Pancreas (tissue), 10 donors: ENCODE measurements at places on chromosomes 16 and 17.

- DNase-seq, result no peak
Observed at GRCh38 chr16:72013888-72014581, 5.5 kb downstream of the DHODH start.

DNA sequence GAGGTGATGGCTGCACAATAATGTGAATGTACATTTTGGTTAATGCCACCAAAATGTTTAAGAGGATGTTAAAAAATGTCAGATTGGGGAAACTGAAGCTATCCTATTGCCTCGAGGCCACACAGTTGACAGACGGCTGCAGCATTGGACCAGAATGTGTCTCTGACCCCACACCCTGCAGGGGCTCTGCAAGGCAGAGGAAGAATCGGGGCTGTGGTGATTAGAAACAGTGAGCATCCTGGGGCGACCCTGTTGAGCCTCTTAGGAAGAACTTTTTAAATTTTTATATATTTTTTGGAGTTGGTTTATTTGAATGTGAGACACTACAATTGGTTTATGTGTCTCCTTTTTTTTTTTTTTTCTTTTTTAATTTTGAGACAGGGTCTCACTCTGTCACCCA is 15.0 kb upstream of the ADORA2B start:
- DNase-seq, result no peak

DNA sequence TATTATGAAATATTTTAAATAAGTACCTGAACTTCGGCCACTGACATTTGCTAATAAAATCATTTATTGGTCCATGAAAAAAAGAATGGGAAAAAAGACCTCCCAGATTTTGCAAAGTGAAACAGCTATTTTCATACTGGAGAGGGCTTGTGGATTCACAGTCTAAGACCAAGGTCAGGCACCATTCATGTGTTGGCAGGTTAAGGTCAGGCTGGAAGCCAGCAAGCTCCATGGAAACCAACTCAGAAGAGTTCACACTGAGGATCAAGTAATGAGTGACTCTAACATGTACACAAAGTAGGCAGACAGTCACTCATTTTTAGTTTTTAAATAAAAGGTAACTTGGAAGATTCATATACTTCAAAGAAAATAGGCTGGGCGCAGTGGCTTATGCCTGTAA is 3.4 kb downstream of the DNAJA2 start:
- DNase-seq, result peak; percentile 59

- DNase-seq, result no peak
Observed at GRCh38 chr16:67448580-67448979, 17.7 kb downstream of the HSD11B2 start.

DNA sequence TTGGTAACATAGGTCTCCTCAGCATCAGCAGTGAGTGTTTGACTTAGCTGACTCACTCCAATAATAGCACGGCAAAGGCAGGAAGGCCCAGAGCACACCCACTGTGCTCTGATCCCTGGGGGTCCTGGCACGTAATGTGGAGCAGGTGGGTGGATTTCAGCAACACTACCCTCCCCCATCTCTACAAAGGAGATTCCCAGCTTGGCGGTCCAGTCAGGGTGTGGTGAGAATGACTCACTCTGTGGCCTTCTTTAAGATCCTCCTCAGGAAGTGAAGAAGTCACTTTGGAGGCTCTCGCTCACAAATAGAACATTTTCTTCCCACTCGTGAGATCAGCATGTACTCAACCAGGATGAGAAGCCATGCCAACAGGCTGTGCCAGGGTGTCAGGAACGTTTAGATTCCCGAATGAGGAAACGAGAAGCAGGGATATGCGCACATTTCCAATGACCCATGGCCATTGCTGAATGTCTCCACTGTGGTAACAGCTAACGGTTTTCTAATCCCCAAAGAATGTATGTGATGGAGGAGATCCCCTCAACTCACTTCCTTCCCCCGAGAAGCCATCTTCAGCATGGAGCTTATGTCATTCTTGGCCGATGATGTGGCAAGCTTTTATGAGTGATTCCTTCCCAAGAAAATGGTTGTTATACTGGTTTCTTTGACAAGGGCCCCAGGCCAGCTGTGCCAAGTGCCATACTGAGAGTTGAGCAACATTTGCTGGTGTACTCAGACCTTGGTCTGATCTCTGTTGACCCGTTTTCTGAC is 365.2 kb downstream of the C16orf95 start:
- DNase-seq, result no peak
